Coronary artery (tissue), 2 donors: ENCODE measurements at places on chromosomes 5 and 9.

DNA sequence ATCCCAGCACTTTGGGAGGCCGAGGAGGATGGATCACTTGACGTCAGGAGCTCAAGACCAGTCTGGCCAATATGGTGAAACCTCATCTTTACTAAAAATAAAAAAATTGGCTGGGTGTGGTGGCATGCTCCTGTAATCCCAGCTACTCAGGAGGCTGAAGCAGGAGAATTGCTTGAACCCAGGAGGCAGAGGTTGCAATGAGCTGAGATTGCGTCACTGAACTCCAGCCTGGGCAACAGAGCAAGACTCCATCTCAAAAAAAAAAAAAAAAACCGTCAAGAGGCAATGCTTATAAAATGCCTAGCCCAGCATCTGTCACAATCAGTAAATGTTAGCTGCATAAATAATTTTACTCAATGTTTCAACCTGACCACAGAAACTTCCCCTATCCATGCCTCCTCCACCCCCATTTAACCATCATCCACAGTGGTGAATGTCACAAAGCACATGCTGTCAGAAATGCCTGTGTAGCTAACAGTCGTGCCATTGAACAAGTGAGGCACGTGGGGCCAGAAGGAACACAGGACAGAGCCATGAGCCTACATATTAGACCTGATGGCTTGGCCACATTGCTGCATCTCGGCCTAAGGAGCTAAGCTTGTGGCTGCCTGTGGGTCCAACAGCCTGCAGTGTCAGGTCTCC is 16.8 kb upstream of the TCOF1 start:
- no peak for DNase-seq

DNA sequence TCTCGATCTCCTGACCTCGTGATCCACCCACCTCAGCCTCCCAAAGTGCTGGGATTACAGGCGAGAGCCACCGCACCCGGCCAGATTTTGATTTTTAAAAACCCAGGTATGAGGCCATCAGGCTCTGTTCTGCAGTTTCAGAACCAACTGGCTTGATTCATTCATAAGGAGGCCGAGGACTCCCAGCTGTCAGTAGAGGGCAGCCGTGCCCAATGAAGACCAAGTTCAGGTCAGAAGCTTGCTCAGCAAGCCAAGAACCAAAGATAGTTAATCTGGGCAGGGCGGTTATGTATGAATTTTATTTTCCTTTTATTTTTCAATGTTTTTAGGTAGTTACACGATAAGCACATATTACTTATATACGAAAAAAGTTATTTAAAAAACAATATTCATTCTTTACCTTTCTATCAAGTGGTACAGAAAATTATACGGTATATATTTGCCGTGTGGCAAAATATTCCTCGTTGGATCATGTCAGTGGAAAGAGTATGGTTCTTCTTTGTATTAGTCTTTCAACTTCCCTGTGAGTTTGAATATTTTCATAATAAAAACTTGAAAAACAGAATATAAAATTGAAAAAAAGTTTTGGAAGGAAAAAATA is 18.0 kb downstream of the MGAT1 start:
- no peak for DNase-seq

DNA sequence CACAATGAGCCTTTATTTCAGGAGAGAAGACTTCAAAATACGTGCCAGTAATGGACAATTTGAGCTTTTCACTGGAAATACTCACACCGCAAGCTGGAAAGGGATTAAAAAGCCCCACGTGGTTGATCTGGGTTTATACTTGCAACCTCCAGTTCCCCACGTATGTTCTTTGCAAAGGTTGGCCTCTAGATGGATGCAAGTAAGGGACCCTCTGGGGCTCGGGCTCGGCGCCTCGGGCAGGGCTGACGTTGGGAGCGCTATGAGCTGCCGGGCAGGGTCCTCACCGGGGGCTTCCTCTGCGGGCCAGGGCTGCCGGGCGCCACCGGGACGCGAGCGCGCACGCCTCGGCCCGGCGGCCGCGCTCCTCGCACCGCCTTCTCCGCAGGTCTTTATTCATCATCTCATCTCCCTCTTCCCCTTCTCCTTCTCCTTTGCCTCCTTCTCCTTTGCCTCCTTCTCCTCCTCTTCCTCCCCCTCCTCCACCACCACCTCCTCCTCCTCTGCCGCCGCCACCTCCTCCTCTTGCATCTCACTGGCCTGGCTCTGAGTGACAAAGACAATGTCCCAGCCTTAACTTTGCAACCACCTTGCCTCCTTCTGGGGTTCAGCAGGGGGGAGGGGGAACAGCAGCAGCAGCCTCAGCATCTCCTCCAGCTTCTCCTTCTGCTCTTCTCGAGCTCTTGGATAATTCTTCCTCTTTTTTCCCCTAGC is 701 bp upstream of the ZNF462 start:
- peak; percentile 73 for DNase-seq

- peak; percentile 56 for DNase-seq
These were observed 9.8 kb upstream of the OLFM1 start for GRCh38 chr9:135077497-135078200.

DNA sequence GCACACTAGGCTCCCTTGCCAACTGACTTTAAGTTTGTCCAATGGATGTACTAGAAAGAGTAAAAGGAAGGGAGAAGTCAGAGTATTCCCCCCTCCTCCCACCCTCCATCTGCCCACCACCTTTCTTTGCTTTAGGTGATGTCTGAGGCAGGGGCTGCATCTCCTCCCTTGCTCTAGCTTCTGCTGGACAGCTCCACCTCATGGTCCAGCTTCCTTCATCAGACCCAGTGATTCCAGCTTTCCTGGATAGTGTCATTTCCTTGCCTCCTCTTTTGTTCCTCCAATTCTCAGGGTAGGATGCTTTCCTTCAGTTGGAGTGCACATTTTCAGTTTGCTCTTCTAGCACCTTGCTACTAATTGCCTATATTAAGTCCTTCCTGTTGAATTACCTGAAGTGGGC is 67.4 kb downstream of the RAD23B start:
- no peak for DNase-seq

- DNase-seq = no peak
These were observed 49.5 kb downstream of the SEMA4D start for GRCh38 chr9:89448381-89448780.

GRCh38 chr9:29214154-29214689 is 1640.9 kb upstream of the C9orf72 start:
- no peak for DNase-seq

- no peak for DNase-seq
These were observed 14.2 kb downstream of the CACNA1B start for GRCh38 chr9:137891588-137892423.

DNA sequence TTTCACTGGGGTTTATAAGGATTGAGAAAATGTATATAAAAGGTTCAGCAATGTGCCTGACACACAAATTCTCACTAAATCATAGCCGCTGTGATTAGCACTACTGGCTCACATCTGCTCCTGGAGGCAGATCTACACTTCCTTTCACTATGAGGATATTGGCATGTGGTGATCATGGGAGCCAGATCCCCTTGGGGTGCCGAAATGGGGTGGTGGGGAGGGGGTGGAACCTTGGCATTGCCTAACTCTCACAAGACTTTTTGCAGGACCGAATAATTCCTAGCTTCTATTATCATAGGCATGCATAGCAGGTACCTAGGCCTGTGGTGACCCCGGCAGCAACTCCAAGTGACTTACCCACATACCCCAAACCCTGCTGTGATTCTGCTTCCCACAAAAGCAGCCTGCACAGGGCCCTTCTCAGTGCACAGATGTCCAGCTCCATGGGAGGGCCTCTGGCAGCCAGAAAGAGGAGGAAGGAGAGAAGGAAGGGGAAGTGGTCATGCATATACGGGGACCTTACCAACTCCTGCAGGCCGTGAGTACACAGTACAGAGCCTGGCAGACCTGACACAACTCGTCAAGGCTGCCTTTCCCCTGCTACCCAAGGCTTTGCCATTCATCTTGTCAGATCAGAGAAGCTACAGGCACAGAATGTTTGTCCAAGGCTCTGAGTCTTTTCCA is 61.3 kb upstream of the IQGAP2 start:
- no peak for DNase-seq

GRCh38 chr9:10612641-10613398 is at the start of gene PTPRD:
Gene PTPRD (minus strand): TSS chr9:10613002.
- no peak for DNase-seq

DNA sequence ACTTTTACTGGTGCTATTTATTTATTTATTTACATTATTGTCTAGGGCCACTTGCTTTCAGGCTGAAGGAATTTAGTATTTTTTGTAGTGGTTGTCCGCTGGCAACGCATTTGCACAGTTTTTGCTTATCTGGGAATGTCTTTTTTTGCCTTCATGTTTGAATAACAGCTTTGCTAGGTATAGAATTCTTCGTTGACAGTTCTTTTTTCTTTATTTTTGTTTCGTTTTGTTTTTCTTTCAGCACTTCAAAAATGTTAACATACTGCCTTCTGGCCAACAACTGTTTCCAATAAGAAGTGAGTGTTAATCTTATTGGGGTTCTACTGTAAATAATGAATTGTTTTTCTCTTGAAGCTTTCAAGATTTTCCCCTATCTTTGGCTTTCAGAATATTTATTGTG is 252.7 kb upstream of the TARS1 start:
- no peak for DNase-seq

- DNase-seq = no peak
These were observed 154.2 kb upstream of the TSLP start for GRCh38 chr5:110917161-110917875.

- no peak for DNase-seq
These were observed 9.7 kb upstream of the PSMD5 start for GRCh38 chr9:120852240-120853010.

DNA sequence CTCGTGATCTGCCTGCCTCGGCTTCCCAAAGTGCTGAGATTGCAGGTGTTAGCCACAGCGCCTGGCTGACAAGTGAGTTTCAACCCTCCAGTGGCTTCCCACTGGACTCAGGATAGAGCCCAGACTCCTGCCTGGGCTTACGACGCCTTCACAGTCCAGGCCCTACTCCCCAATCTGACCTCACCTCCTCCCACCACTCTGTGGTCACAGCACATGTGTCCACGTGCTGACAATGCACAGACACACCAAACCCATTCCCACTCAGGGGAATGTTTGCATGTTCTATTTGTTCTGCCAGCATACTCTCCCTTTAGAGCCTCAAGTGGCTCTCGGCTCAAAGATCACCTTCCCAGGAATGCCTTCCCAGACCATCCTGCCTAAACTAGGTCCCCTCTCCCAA is 31.1 kb upstream of the TRIM14 start:
- no peak for DNase-seq

DNA sequence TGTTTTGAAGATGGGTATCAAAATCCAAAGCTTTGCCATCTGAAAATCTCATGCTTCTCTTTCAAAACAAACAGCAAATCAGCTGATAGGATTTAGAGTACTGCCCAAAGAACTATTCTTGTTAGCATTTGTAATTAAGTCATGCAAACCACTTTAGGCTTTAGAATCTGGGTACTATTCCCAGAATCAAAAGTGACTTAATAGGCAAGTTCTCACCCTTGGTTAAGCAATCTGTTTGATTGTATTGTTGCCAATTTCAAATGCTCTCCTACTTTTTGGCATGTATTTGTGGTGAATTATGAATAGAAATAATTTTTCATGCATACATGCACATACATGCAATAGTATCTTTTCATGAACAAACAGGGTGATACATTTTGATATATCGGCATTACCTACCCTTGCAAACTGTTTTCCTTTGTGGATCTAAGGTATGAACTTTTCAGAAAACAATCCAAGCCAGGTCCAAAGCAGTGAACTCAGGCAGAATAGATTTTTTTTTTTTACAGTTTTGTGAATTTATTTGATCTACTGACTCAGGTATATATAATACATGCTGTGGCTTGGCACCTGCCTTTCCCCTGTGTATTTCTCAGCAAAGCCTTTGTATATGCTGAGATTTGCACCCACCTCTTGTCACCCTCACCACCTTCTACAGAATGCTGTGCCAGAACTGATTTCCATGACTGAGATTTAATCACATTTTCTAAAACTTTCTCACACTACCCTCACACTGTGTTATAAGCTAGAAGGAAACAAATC is 9.0 kb downstream of the IL33 start:
- no peak for DNase-seq

GRCh38 chr5:143085319-143085917 is 315.2 kb downstream of the ARHGAP26 start:
- DNase-seq = no peak

GRCh38 chr5:67199859-67200258 is 3.3 kb upstream of the CD180 start:
- DNase-seq = no peak

GRCh38 chr9:98559561-98559960 is 149.2 kb downstream of the GABBR2 start:
- DNase-seq = no peak

- no peak for DNase-seq
These were observed 90.5 kb downstream of the ADAMTS12 start for GRCh38 chr5:33801292-33801691.

DNA sequence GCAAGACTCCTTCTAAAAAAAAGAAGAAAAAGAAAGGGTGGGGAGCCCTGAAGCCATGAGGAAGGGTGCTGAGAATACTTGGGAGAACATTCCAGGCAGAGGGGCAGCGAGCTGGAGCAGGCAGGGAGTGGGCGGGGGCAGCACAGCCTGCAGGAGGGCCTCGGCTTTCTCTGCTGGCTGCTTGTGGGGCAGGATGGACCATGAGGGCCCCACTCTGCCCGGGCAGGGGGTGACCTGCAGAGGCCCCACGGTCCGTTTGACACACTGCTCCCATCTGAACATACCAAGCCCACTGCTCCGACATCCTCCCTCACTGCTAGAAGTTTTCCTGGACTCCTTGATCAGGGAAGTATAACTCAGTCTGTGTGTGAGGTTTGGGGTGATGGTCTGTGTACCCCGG is 11.7 kb upstream of the NUP214 start:
- no peak for DNase-seq

GRCh38 chr9:70987986-70988385 is 133.4 kb downstream of the TRPM3 start:
- DNase-seq = no peak

DNA sequence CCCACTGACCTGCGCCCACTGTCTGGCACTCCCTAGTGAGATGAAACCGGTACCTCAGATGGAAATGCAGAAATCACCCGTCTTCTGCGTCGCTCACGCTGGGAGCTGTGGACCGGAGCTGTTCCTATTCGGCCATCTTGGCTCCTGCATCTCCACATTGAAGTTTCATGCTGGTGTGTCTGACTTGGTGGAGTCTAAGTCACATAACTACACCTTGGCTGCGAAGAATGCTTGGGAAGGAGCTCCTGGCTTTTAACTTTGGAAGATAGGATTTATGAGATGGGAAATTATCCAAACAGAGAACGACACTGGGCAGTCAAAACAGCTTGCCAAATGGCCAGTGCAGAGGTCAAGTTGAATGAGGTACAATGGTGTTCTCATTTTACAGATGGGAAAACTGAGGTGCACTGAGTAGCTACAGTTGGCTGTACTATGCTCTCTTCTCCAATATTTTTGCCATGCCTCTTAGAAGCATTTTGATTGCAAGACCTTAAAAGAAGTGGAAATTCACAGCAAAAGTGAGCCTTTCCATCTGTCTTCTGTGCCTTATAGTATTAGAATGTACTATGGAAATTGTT is 36.7 kb downstream of the CCDC192 start:
- DNase-seq = no peak

- no peak for DNase-seq
These were observed 153.9 kb downstream of the ELAVL2 start for GRCh38 chr9:23672151-23672550.

DNA sequence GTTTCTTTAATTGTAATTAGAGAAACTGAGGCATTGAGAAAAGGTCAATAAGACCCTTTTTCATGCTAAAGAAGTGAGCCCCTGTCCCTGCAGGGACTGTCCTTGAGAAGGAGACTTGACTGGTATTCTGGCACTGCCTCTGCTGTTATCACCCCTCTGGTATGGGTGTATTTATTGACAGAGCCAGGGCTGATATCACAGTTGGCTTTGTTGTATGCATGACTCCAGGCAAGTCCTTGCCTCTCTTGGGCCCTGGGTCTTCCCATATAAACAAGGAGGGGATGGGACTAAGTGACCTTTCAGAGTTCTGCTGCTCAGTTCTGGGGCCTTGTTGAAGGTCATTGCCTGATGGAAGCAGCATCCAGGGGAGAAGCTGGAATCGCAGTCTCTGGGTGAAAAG is 71.8 kb upstream of the PPARGC1B start:
- DNase-seq = no peak
